ENCODE measurements at places on chromosomes 2 and 18. TPM values are rescaled to one million over a fixed set of nuclear protein-coding genes. Genes with fewer than 3 reads are reported as not detected.

Gene LOXHD1
- not detected for total RNA-seq

Gene TP53I3
- 23.9 TPM for total RNA-seq

Gene CYRIA
- 2.5 TPM for total RNA-seq

Gene REG3A
- total RNA-seq: not detected

Gene SERPINB10
- total RNA-seq: 0.20 TPM

Gene PRSS56
- not detected for total RNA-seq

Gene CDH2
- total RNA-seq: 1.1 TPM

Gene NOSTRIN
- total RNA-seq: 0.20 TPM

Gene TBC1D8
- total RNA-seq: 106 TPM

Gene TMEM163
- total RNA-seq: not detected

Gene C2orf42
- total RNA-seq: 15.1 TPM

Gene CDCA7
- 7.7 TPM for total RNA-seq

Gene MATN3
- 0.73 TPM for total RNA-seq

Gene UPP2
- total RNA-seq: not detected

Gene DGKD
- 15.1 TPM for total RNA-seq

Gene SPC25
- total RNA-seq: 5.1 TPM

Gene METTL21A
- total RNA-seq: 7.7 TPM

Gene AQP4
- total RNA-seq: not detected

Gene TXNL1
- 30.5 TPM for total RNA-seq

Gene TRIM43
- total RNA-seq: not detected

Gene KIAA2012
- total RNA-seq: not detected

Gene NLRC4
- not detected for total RNA-seq

Gene RND3
- total RNA-seq: 147 TPM

Gene FAM237A
- not detected for total RNA-seq

Gene GPC1
- total RNA-seq: 88.9 TPM

Gene DSG4
- not detected for total RNA-seq

Gene FOXD4L1
- total RNA-seq: not detected

Gene SH3RF3
- 7.3 TPM for total RNA-seq

Gene ANTXR1
- total RNA-seq: 29.5 TPM

Gene MXD1
- total RNA-seq: 3.3 TPM

Gene TM4SF20
- under 0.01 TPM for total RNA-seq

Gene IL1RL2
- total RNA-seq: 2.2 TPM

Gene INO80B
- total RNA-seq: 11.4 TPM

Gene AKAIN1
- total RNA-seq: not detected

Gene ME2
- 43.7 TPM for total RNA-seq

Gene TMEM169
- 0.37 TPM for total RNA-seq

Gene DSG1
- not detected for total RNA-seq

Gene REV1
- total RNA-seq: 34.8 TPM

Gene NETO1
- total RNA-seq: not detected

Gene CAMKMT
- 10.8 TPM for total RNA-seq

Gene PIKFYVE
- total RNA-seq: 38.5 TPM

Gene LRRTM4
- not detected for total RNA-seq

Gene GPBAR1
- total RNA-seq: 0.20 TPM

Gene EFEMP1
- 72.9 TPM for total RNA-seq

Gene LAMA1
- total RNA-seq: 48.1 TPM

Gene RNPEPL1
- 11.1 TPM for total RNA-seq

Gene SLC35F6
- 61.0 TPM for total RNA-seq

Gene MAPRE3
- 4.3 TPM for total RNA-seq

Gene OTOF
- under 0.01 TPM for total RNA-seq

Gene SRD5A2
- under 0.01 TPM for total RNA-seq

Gene PRADC1
- total RNA-seq: 18.6 TPM

Gene ANAPC1
- 75.5 TPM for total RNA-seq

Gene NEU4
- total RNA-seq: not detected
